ENCODE measurements at places on chromosomes 3 and 15. TPM values are rescaled to one million over a fixed set of nuclear protein-coding genes. Genes with fewer than 3 reads are reported as not detected.

- no peak for DNase-seq
These were observed 16.6 kb downstream of the LINGO1 start for GRCh38 chr15:77616072-77616471.

- no peak for DNase-seq
These were observed 530.0 kb downstream of the MECOM start for GRCh38 chr3:169133178-169134161.

GRCh38 chr3:31896026-31896425, 85.0 kb downstream of the OSBPL10 start:
- DNase-seq: no peak

The SLC26A6 gene
- 34.6 TPM for polyA plus RNA-seq

The CHDH gene
- 12.9 TPM for polyA plus RNA-seq

The SHQ1 gene
- polyA plus RNA-seq: 19.8 TPM

The FBXO40 gene
- 0.03 TPM for polyA plus RNA-seq
